ENCODE measurements at places on chromosomes 12 and 14.

GRCh38 chr14:96989306-96989705 lies 192.1 kb downstream of the VRK1 start:
- DNase-seq: no peak

GRCh38 chr14:21852775-21853174 lies 179.2 kb upstream of the OR4E1 start:
- no peak for DNase-seq

- no peak for DNase-seq
Measured at GRCh38 chr12:95674631-95675030, 115.9 kb downstream of the NTN4 start.

DNA sequence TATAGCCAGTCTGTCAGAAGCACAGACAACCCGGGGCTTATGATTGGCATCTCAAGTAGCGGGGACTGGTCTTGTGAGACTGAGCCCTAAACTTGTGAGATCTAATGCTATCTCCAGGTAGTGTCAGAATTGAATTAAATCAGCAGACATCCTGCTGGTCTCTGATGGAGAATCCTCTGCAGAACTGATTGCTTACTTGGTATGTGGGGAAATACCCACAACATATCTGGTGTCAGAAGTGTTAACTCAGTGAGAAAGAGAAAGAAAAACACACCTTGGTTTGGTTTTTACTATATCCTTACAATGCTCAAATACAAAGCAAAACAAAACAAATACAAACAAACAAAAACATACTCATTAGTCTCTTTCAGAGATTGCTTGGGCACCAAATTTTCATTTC lies 10.0 kb downstream of the SEL1L start:
- DNase-seq: no peak

DNA sequence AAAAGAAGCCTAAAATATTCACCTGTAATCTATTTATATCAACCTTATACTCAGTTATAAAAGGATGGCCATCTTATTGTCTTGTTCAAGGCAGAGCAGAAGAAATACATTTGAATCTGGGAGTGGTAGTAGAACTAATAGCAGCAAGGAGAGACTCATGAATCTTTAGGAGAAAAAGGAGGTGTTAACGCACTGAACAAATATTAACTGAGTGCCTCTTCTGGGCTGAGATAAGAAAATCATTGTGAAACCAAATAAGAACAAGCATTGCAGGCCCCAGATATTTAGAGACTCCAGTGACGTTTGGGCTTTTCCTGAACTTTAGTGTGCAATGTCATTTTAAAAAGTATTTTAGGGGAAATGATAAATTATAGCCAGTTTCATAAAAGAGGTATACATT lies 790.6 kb downstream of the DIO2 start:
- DNase-seq: no peak

- DNase-seq: no peak
Measured at GRCh38 chr14:89902881-89903280, 51.6 kb downstream of the EFCAB11 start.

DNA sequence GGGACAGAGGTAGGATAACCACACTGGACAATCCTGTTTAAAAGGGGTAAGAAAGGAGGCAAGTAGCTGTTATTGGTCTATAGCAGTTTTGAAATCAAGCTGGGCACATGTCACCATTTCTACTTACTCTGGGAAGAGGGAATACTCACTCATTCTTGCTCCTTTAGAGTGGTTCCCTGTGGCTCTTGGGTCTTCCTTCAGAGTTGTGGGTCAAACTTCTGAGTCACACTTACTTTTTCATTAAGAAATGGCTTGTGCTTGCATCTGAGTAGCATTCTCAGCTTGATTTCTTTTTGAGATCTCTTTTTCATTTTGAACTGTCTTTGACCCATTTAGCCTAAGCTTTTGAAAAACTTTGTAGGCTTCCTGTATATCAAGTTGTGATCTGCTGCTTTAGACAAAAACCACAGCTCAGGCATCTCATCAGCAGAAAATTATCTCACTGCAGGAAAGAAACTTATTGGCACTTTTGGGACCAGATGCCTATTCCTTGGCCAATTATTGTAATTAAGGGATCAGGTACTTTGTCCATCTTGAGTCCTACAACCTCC lies 122.2 kb downstream of the AEBP2 start:
- no peak for DNase-seq

DNA sequence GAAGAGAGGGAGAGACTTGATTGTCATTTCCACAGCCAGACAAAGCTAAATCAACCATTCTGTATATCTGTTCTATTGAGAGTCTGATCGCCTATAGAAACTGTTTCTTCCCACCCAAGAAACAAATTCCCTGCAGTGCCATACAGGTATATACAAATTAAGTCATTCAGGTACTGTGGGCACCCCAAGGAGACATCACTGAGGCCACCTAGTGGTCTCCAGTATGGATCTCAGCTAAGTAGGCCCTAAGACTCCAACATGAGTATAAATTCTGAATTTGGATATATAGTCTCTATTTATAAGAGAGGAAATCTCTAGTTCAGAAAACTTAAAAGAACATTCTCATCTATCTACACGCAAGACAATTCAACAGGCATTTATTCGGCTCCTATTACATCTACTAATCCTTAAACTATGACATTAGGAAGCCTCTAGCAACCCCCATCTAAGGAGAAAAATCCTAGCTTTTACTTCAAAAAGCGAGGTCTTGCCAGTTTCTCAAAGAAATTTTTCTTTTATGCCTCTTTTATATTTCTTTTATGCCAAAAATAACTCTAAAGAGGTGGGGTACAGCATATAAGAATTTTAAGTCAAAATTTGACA lies 62.6 kb downstream of the DCAF5 start:
- DNase-seq: peak; percentile 25

DNA sequence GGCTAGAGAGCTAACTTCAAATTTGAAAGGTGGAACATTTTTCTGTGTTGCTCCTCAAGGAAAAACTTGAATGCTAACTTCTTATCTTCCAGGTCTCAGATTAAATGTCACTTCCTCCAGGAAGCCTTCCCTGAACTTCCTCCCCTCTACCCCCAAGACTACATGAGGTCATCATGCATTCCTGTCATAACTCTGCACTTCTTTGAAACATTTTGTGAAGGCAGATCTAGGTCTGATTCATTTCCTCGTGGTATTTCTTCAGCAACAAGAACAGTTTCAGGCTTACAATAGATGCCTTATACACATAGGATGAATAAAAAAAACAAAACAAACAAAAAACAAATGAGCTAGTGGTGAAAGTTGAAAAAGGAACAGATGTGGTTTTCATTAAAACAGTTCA lies 97.1 kb upstream of the SRRM4 start:
- no peak for DNase-seq

DNA sequence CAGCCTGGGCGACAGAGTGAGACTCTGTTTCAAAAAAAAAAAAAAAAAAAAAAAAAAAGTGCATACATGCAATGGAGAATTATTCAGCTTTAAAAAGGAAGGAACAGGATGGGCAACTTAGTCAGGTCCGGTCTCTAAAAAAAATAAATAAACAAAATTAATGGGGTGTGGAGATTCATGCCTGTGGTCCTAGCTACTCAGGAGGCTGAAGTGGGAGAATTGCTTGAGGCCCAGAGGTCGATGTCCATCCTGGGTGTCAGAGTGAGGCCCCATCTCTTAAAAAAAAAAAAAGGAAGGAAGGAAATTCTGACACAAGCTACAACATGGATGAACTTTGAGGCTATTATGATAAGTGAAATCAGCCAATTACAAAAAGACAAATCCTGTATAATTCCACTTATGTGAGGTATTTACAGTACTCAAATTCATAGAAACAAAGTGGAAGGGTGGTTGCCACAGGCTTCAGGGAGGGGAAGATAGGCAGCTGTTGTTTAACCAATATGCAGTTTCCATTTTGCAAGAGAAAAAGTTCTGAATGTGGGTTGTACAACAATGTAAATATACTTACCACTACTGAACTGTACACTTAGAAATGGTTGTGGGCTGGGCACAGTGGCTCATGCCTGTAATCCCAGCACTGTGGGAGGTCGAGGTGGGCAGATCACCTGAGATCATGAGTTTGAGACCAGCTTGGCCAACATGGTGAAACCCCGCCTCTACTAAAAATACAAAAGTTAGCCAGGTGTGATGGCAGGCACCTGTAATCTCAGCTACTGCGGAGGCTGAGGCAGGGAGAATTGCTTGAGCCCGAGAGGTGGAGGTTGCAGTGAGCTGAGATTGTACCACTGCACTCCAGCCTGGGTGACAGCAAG lies 12.3 kb upstream of the APOF start:
- no peak for DNase-seq

GRCh38 chr14:53054457-53054856 lies 98.7 kb downstream of the DDHD1 start:
- no peak for DNase-seq

DNA sequence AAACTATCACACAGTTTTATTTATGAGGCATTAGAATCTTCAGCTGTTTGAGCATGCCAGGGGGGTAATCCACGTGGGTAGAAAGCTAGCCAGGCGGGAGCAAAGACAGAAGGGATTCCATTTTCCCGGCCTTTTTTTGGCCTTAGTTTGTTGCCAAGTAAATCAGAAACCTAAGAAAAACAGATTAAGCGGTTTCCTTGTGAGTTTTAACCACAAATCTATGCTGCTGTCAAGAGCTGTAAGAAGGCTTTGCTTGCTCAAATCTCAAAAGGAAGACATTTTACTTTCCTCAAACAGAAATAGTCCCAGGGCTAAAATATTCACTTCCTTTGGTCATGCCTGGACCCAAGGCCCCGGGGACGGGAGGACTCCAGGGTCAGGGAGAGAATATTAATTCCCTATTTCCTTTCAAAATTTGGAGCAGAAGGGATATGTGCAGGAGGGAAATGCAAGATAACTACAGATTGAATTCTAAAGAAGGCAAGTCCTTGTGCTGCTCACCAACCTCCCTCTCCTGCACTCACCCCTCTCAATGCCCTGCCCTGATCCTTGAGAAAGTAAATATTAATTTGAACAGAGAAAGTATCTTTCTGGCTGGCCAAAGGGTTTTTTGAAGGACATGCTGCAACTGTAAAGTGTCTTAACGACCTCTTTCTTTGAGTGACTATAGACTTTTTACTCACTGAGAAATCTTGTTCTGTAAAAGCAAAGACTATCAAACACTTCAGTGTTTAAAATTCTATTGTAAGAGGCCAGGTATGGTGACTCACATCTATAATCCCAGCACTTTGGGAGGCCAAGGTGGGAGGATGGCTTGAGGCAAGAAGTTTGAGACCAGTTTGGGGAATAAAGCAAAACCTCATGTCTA lies 75.7 kb downstream of the HSD17B6 start:
- DNase-seq: no peak

GRCh38 chr12:78375461-78375860 lies 489.1 kb upstream of the SYT1 start:
- DNase-seq: no peak

GRCh38 chr12:25787701-25788100 lies 170.8 kb upstream of the RASSF8 start:
- DNase-seq: no peak

DNA sequence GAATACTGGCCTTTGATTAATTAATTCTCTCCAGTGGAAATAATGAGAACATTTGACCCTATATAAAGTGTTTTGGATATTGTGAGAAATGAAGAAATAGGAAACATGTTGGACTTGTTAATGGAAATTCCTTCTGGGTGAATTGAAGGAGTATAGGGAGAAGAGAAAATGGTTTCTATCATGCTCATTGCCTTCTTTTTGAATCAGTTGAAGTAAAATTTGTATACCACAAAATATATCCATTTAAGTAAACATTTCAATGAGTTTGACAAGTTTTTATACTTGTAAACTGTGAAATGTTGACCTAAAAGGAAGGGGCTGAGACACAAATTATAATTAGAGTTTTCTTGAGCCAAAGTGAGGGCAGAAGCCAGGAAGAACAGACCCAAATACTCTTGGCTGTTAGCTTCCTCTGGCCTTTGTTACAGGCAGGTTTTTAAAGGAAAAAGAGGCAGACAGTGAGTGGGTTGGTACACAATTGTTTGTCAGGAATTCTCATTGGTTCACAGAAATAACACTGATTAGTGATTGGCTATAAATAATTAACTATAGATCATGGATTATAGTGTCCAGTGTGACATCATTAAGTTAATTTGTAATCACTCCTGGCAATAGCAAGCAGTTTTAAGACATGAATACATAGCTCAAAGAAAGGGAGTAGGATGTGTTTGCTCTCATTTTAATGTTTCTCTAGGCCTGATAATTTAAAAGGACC lies 826 bp downstream of the ZNF705A start:
- DNase-seq: no peak

- no peak for DNase-seq
Measured at GRCh38 chr12:74490390-74491064, 47.1 kb upstream of the ATXN7L3B start.

DNA sequence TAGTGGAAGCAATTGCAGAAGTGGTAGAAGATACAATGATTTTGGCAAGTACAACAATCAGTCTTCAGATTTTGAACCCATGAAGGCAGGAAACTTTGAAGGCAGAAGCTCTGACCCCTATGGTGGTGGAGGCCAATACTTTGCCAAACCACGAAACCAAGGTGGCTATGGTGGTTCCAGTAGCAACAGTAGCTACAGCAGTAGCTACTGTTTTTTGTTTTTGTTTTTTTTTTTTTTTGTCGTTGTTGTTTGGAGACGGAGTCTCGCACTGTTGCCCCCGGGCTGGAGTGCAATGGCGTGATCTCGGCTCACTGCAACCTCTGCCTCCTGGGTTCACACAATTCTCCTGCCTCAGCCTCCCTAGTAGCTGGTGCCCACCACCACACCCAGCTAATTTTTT lies 47.4 kb downstream of the IFNG-AS1 start:
- DNase-seq: peak; percentile 28

DNA sequence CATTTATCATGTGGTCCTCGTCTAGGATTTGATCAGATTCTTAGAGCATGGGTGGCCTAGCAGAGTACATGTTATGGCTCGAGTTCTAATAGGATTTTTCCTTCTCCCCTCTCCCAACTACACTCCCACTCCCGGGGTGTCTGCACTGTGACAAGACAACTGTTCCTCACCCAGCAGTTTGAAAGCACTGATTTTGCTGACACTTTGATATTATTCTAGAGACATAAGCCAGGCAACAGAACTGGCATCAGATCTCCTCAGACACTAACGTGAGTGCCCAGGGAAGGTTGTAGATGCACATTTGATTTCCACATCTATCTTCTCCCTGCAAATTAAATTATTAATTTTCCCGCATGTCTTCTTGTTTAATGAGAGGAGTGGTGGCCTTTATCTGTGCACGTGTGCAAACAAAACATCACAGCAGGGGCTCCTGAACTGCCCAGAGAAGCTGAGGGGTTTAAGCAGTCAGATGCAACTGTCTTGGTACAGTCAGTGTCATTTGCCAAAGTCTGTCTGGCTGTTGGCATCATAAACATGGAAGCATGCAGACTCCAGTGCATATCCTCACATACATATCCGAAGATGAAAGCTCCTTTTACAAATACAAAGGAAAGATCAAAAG lies 491.8 kb downstream of the NPAS3 start:
- DNase-seq: no peak

- no peak for DNase-seq
Measured at GRCh38 chr12:95395696-95396095, 78.3 kb upstream of the METAP2 start.

DNA sequence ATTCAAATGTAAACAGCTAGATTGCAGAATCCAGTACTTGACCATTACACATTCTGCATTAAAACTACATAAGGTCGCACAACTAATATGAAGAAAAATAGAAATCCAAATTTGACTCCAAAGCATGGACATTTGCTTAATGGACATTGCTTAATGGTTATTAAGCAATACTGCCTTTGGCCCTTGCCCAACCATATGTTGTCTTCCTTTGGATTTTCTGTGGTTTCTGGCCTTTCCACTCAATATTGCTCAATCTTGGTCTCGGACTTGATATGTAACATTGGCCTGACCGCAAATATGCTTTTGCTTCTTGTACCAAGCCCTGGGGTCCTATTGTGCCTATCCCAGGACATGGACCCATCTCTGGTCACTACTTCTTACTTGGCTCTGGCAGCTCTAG lies 67.2 kb downstream of the PTPRR start:
- DNase-seq: no peak

GRCh38 chr14:104822821-104823615 lies 22.1 kb downstream of the ZBTB42 start:
- DNase-seq: no peak

Measured in CD4-positive, alpha-beta T cell treated with Interferon alpha-2 for 1 hour (primary cell).